ENCODE measurements at places on chromosomes 4 and X.

- H3K4me1 ChIP-seq: peaks cover 11% of the 10 kb centered on the region
- H3K4me3 ChIP-seq: no peak overlapping the region
- H3K27ac ChIP-seq: no peak overlapping the region
- no peaks in the 10 kb centered on the region for H3K27me3 ChIP-seq
- H3K36me3 ChIP-seq: peaks cover 27% of the 10 kb centered on the region
Measured at GRCh38 chr4:150244600-150244999, 166.4 kb downstream of the DCLK2 start.

DNA sequence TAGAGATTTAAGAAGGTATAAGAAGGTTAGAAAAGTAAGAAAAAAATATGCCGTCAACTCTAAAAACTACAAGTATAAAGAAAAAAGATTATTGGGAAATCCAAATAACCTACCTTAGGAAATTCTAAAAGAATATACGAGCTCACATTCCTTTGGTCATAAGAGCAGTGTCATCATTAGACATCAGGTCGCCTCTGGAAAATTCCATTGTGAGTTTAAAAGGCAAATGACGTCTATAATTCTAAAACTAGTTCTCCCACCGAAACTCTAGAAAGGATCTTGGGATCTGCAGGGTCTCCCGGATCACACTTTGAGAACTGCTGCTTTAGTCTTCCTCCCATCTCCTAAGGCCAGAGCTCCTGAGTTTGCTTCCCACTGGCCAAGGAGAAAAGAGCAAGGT is 518 bp upstream of the SAT1 start:
- DNase-seq: no peak
- H3K27ac ChIP-seq: peak overlapping the region; percentile 91
- H3K27me3 ChIP-seq: no peaks in the 10 kb centered on the region
- H3K36me3 ChIP-seq: peaks cover 15% of the 10 kb centered on the region
- H3K4me3 ChIP-seq: peak overlapping the region; percentile 98
- peaks cover 40% of the 10 kb centered on the region for H3K4me1 ChIP-seq

DNA sequence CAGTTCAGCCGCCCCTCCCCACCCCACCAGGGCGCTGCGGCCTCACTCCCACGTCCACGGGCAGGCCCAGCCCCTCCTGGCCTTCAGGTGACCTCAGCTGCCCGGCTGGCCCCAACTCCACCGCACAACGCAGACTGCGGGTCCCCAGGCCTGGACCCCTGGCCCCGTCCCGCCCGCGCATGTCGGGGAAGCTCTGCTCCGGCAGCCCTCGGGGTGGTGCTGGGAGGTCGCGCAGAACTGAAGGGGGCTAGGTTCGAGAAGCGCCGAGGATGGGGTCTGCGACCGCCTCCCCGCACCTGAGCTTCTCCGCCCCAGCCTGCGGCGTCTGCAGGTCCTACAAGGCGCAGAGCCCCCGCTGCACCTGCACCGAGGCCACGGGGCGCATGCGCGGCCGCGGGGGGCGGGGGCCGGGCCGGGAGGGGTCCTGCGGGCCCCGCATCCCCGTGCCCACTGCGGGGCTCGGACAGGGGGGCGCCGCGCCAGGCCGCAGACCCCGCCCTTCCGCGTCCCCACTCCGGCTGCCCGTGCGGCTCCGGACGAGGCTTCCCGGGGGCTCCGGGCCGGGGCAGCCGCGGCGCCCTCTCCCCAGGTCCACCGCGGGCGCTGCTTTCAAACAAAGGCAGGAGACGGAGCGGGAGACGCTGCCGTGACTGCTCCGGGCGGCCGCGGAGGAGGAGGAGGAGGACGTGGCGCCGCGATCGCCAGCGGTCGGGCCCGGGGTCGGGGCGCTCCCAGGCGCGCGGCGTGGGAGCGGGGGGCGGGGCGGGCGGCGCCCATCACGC is 672 bp upstream of the NAT8L start:
- no peak overlapping the region for H3K4me3 ChIP-seq
- H3K27ac ChIP-seq: no peak overlapping the region
- no peaks in the 10 kb centered on the region for H3K36me3 ChIP-seq

DNA sequence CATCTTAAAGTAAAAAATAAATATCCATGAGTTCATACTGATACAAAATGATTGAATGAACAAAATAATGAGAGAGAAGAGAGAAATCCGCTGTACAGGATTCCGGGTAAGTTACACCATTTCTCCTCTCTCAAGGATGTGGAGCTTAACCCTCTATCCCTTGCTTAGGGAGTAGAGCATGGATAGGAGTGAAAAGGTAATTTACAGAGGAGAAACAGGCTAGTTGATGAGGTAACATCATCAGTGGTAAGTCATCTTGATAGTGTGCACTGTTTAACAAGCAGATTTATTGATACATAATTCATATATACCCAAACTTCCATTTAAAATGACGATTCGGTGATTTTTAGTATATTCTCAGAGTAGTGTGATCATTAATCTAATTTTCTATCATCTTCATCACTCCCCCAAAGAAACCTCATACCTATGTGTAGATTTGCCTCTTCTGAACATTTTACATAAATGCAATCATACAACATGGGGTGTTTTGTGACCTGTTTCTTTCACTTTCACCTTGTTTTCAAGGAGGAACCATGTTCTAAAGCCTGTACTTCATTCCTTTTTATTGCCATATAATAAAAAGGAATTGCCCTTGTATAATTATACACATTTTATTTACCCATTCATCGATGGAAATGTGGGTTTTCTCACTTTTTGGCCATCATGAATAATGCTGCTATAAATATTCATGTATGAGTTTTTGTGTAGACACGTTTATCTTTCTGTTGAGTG is 34.8 kb downstream of the F11 start:
- H3K36me3 ChIP-seq: no peaks in the 10 kb centered on the region
- DNase-seq: no peak
- no peak overlapping the region for H3K27ac ChIP-seq

GRCh38 chrX:129523079-129523911 is at the start of gene SMARCA1:
Gene SMARCA1, minus strand, starts transcription at chrX:129523490. Its CDS starts 120 bp downstream, at chrX:129523370.
- H3K27ac ChIP-seq: peak within 1 kb of the TSS; percentile 91
- H3K27me3 ChIP-seq: no peaks in the 10 kb centered on the region
- DNase-seq: peak; percentile 62
- H3K36me3 ChIP-seq: no peaks in the 10 kb centered on the region
- H3K4me1 ChIP-seq: peaks cover 30% of the 10 kb centered on the region
- H3K4me3 ChIP-seq: peak within 1 kb of the TSS; percentile 100

GRCh38 chr4:1211891-1212545 is 36.9 kb downstream of the CTBP1 start:
- H3K36me3 ChIP-seq: no peaks in the 10 kb centered on the region
- H3K27me3 ChIP-seq: no peaks in the 10 kb centered on the region
- DNase-seq: no peak
- H3K27ac ChIP-seq: no peak overlapping the region
- H3K4me3 ChIP-seq: no peak overlapping the region
